ENCODE measurements at places on chromosomes 11 and 22.

DNA sequence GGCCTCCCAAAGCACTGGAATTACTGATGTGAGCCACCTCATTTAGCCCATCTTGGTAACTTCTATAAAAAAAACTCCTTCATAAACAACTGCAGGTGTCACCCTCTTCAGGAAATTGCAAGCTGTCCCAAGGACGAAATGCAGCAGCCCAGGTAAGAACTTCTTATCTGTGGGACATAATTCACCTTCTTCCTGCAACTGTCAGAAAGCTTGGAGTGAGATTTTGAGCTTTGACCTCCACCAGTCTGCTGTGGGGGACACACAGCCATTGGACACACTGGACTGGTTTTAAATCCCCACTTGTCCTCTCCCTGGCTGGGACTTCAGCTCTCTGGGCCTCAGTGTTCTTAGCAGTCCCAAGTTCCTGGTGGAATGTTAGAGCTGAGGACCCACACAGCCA is 368.5 kb downstream of the MN1 start:
- ATAC-seq = no peak

GRCh38 chr22:42856179-42856864 is 751 bp downstream of the ARFGAP3 start:
- peak; percentile 39 for ATAC-seq

DNA sequence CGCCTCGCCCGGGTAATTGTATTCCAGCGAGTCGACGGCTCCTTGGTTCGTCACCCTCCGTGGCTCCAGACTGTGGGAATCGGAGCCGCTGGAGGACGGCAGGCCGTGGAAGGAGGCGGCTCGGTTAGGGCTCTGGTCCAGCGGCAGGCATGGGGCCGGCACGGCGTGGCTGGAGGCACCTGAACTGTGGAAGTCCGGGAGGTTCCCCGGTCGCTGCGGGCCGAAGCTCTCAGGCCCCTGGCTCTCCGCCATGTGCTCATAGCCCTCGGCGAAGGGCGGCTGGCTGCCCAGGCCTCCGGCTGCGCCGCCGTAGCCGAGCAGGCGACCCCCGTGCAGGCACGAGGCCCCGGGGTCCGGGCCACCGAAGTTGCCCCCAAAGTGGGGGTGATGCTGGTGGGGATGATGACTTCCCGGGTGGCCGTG is 1.7 kb downstream of the MN1 start:
- ATAC-seq = no peak

DNA sequence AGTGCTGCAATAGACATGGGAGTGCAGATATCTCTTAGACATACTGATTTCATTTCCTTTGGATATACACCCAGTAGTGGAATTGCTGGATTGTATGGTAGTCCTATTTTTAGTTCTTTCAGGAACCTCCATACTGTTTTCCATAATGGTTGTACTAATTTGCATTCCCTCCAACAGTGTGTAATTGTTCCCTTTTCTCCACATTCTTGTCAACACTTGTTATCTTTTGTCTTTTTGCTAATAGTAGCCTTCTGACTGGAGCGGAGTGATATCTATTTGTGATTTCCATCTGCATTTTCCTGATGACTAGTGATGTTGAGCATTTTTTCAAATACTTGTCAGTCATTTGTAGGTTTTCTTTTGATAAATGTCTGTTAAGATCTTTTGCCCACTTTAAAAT is 128.9 kb downstream of the CTNND1 start:
- no peak for ATAC-seq

DNA sequence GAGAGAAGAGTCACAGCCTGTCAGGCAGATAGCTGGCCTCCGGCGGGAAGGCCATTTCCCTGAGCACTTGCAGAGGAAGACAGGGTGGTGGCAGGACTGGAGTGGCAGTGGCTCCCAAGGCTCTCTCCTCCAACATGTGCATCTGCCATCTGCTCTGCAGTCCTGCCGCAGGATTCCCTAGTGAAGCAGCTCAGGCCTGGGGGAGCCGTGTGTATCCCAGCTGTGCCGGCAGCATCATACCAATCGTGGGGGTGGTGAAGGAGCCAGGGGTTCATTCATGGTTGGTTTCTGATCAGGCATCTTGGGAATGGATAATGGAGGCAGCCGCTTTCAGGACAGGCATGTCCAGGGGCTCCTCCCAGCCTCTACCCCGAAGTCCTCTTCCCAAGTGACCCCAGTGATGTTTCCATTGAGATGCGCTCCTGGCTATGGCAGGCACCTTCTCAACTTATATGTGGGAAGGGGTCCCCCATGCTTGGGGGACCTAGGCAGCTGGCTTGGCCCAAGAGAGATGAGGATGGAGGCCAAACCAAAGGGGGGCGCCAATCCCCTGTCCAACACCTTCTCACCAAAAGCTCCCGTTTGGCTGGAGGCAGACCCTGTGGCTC is 6.1 kb downstream of the TAGLN start:
- ATAC-seq = no peak

DNA sequence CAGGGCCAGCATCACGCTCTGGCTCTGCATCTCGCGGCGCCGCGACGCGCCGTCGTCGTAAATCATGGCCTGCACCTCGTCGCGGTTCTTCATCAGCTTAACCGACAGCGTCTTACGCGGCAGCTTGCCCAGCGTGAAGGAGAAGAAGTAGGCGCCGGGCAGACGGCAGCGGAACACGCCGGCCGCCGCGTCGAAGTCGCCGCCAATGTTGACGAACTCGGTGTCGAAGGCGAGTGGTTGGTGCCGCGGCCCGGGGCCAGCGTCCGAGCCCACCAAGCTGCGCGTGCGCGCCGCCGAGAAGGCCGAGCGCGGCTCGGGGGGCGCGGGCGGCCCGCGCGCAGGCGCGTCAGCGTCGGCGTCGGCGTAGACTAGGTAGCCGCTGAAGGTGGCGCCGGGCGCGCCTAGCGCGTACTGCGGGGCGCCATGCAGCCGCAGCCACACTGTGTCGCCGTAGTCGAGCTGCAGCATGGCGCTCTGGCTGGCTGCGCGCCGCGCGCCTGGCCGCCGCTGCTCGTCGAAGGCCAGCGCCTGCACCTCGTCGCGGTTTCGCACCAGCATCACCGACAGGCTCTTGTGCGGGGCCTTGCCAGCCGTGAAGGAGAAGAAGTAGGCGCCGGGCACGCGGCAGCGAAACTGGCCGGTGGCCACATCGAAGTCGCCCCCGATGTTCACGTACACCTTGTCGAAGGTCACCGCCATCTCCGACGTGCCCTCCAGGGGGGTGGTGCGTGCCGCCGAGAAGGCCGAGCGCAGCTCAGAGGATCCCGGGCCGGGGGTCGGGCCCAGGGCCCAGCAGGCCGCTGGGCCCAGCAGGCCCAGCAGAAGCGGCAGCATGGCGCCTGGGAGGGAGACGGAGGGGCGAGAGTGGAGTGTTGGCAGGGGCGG is 3.7 kb downstream of the FAM180B start:
- no peak for ATAC-seq

GRCh38 chr11:7612661-7613393 is 60.5 kb downstream of the CYB5R2 start:
- ATAC-seq = no peak

DNA sequence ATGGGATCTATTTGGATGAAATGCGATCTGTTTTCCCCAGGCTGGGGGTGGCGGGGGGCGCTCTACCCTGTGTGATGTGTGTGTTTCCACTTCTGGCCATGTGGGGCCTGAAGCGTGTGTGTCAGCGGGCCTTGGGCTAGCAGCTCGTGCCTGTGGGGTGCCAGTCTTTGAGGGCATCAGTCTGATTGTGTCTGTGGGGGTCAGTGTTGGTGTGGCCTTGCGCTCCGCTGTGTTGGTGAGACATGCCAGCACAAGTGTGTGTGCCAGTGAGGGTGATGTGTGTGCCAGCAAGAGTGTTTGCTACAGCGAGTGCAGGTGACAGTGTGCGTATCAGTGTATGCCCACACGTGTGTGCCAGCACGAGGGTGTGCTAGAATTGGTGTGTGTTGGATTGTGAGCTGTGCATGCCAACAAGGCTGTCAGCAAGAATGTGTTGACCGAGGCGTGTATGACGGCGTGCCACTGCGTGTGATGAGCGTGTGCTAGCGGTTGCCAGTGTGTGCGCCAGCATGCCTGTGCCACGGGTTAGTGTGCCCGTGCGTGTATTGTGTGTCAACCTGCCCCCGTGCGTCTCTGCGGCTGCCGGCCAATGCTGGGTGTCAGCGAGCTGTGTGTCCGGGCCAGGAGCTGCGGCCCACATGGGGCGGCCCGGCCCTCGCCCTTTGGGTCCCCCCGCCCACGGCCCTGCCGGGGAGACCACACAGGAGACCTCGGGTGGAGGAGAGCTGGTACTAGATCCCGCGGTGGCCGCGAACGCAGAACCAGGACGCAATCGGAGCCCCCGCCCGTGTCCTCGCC is 519 bp downstream of the ARRB1 start:
- peak; percentile 40 for ATAC-seq

- no peak for ATAC-seq
Observed at GRCh38 chr11:12704049-12704448, 29.8 kb downstream of the TEAD1 start.

DNA sequence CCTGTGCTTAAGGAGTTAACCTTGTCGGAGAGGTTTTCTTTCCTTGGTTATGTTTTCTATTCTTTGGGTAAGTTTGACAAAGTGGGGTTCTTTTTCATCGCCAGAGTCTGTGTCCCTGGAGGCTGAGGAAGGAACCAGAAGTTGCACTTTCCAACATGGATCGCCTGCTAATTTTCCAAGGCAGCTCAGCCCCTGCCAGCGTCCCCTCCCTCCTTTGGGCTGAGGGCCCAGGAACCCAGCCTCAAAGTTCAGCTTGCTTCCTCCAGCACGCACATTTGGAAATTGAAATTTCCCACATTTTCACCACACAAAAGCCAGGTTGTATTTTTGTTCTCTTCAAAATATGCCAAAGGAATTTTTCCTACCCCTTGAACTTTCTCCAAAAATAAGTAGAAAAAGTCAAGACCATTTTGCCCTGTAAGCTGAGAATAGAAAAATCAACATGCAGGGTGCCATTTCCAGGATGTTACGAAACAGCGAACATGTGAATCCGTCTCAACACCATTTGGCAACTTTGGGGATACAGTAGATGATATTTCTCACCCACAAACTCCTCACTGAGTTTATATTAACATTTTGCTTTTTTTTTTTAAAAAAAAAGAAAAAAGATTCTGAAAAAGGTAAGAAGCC is 343.5 kb downstream of the TENM4 start:
- no peak for ATAC-seq

DNA sequence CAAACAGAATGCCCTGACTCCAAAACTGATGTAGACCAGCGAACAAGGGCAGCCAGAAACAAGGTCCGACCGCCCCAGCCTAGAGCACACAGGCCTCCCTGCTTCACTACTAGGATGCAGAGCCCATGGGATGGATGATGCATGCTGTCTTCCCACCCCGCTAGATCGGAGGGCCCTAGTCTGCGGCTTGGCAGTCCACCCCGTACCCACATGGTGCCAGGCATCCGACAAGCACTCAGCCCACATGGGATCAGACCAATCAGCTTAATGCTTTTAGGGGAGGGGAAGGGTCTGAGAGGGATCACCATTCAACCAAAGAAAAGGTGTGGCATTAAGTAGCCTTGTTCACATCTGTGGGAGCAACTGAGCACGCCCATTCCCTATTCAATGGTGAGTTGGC is 30.6 kb downstream of the PISD start:
- no peak for ATAC-seq

- no peak for ATAC-seq
Observed at GRCh38 chr22:49232319-49233067, 595.2 kb downstream of the BRD1 start.

DNA sequence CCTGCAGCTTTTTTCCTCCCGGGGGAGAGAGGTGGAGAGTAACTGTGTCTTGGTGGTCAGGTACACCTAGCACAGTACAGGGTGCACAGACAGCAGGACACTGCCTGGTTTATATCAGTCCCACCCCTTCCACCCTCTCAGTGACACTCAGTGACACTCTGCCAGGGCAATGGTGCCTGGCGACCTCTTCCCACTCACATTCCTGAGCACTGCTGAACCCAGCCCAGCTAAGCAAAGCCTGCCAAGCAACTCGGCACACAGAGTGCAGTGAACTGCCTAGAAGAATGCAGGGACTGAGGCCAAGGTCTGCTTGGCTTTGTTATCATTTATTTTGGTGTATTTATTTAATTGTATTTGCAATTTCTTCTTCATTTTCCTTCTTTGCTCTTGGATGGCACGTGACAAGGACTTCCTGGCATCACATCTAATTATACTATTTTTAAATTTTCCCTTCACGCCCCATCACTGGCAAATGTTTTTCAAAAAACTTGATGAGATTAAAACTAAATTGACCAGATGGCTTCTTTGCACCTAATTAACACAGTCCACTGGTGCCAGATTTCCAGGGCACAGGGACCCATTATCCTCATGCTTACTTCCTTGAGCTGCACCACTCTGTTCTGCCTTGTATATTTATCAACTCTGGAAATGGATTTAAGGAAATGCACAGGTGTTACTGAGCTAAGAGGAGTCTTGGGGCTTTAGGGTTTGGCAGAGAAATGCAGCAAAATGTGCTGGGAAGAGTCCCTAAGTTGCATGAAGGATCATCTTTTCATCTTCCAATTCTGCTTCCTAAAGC is 205.6 kb downstream of the ADAMTS15 start:
- ATAC-seq = no peak

DNA sequence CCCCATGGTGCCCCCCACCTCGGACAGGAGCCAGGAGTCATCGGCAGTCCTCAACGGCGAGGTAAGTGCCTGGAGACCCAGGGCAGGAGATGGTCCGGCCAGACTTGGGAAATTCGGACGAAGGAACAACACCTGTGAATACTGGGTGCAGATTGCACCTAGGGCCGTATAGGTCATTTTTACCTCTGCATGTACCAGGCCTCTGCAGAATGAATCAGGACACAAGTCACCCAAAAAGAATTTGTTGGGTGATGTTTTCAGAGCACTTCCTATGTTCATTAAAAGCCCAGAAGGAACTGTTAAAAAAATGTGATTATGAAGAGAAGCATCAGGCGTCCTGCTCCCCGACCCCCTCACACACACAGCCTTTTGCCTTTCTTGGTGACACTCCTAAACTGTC is 93.9 kb downstream of the C11orf91 start:
- no peak for ATAC-seq

GRCh38 chr22:50726643-50727340 is 11.2 kb upstream of the ACR start:
- ATAC-seq = no peak

GRCh38 chr11:93984936-93985335 is 36.2 kb upstream of the HEPHL1 start:
- no peak for ATAC-seq

DNA sequence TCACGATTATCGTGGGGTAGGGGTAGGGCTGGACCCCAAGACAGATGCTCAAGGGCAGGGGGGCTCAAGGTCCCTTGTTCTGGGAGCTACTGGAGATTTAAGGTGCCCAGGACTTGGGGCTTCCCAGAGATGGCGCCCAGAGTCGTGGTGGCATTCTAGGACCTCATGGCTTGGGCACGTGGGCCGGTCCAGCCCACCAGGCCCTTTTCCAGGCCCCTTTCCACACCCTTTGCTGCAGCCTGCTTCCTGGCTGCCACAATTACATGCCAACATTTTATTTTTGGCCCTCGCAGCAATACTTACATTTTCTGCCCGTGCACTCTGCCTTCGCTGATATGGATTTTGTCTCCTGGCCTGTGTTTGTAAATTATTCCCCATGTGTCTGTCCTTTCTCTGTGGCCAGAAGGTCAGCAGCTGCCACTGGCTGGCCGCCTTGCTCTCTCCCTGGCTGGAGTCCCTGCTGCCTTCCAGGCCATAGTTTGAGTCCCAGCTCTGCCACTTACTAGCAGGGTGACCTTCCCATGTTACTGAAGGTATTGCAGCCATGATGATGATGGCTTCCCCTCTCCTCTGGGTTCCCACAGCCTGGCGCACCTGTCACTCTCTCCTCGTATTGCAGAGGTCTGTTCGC is 11.2 kb downstream of the MB start:
- ATAC-seq = no peak

GRCh38 chr22:43889860-43890253 is 2.0 kb downstream of the PNPLA5 start:
- no peak for ATAC-seq
